NCI-H1092 (cell line): ENCODE measurements at places on chromosomes 12 and 14.

DNA sequence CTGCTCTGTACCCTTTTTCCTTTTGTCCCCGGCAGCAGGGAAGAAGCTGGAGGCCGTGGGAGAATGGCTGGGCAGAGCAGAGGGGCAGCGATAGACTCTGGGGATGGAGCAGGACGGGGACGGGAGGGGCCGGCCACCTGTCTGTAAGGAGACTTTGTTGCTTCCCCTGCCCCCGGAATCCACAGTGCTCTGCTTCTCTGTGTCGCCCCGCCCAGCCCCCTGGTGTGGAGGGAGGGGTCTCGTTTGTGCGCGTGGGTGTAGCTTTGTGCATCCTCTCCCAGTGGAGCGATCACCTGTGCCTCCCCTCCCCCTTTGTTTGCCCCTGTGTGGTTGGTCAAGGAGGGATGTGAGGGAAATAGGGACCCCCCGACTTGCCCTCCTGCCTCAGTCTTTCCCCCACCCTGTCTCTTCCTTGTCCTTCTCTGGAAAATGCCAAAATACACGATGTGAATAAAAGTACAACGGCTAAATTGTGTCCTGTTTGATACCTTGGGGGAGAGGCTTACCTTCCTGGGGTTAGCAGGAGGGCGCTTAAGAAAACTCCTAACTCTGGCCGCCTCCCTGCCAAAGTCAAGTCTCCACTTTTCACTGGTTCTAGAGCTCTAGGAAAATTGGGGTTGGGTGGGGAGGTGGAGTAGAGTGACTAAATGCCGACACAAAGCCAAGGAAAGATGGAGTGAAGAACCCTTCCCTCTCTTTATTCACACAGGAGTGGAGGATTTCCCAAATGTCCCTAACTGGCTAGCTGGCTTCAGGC is 990 bp upstream of the TPI1 start:
- no peak for DNase-seq

GRCh38 chr12:107436376-107436775 is 249.2 kb upstream of the PWP1 start:
- DNase-seq = no peak

DNA sequence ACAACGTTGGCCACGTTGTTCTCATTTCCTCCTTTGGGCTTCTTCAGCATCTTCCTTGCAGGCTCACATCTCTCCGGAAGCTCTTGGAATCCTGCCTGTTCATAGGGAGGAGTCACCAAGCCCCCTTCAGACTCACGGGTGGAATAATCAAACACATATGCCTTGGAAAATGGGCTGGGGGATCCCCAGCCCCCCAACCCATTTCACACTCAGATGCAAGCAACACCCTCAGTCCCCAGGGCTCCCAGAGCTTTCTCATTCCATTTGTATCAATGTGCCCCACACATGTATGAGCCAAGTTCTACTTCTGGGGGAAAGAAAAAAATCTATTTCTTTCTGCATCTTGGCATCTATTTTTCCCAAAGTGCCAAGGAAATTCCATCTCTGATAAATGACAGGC is 33.1 kb downstream of the WSCD2 start:
- DNase-seq = no peak

GRCh38 chr14:23208324-23208723 is 24.9 kb upstream of the SLC7A8 start:
- DNase-seq = no peak

GRCh38 chr12:47458279-47458678 is 247.6 kb downstream of the RPAP3 start:
- DNase-seq = no peak

GRCh38 chr12:87274594-87275245 is 754.5 kb downstream of the C12orf50 start:
- DNase-seq = no peak

GRCh38 chr12:5438671-5439200 is 6.8 kb downstream of the NTF3 start:
- DNase-seq = no peak

DNA sequence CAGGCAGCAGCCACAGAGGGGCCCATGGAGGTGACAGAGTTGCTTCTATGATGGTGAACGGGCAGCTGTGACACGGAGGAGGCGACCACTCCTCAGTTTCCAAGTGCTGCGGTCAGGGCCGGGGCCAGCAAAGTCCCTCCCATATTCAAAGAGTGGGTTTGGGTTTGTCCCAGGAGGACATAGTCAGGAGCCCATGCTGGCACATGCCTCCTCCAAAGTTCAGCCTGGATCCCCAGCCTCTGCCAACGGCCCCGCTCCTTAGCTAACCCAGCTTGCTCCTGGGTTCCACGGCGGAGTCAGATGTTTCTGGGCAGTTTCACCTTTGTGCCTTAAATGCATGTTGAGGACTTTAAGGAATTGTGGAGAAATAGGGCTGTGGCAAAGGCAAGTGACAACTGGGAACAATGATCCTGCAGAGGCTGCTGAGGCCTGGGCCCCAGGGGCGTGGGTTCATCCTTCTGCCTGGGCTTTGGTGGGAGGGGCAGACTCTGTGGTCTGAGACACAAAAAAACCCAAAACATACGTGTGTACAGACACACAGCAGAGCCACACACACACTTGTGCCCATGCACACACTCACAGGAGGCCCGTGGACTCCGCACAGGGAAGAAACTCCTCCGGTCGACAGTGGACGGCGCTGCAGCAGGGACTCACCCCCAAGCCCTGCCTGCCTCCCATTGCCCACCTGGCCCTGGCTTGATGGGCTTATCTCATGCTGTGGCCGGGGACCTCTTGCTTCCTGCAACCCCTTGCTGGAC is 399.4 kb downstream of the TMEM121 start:
- no peak for DNase-seq

DNA sequence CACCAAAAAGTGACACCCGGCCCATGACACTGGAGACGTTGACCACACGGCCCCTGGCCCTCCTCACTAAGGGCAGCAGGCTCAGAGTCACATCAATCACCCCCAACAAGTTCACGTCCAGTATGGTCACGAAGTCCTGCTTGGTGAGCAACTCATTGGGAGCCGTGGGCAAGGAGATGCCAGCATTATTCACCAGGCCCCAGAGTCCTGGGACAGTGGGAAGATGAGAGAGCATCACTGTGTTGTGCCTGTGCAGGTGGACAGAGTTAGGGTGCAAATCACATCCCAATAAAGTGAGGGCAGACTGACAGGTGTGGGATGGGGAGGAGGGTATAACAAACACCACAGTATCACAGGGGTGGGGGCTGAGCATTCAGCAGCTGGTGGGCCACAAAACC is 2.5 kb downstream of the RDH16 start:
- DNase-seq = no peak

- no peak for DNase-seq
Observed at GRCh38 chr12:4273652-4274395, at the start of gene CCND2. CCND2 (plus strand) TSS chr12:4273762; CDS start chr12:4274041, 279 bp downstream.

DNA sequence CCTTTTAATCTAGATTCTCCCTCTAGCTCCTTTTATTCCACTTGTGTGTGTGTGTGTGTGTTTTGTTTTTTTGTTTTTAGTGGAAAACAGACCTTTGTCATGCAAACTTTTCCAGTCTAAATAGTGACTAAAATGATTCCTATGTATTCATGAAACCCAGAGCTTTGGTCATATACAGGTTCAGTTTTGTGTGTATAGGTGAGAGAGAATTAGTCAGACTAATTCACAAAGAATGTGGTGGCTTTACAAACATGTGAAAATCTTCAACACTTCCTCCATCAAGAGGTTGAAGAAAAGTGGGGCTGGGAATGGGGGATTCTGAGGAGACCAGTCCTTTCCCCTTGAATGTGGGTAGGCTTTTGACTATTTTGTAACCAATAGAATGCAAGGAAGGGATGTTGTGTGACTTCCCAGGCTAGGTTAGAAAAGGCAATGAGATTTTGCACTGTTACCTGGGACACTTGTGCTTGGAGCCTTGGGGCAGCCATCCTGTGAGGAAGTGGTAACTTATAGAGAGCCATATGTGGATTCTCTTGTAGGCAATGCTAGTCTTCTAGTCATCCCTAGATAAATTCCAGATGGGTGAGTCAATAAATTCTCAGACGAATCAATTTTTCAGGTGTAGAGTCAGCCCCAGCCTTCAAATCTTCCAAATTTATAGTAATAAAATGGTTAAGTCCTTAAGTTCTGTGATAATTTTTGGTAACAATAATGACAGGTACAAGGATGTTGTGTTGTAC is 236.1 kb downstream of the CEP128 start:
- DNase-seq = no peak
